ENCODE measurements at places on chromosomes 7 and 10.

DNA sequence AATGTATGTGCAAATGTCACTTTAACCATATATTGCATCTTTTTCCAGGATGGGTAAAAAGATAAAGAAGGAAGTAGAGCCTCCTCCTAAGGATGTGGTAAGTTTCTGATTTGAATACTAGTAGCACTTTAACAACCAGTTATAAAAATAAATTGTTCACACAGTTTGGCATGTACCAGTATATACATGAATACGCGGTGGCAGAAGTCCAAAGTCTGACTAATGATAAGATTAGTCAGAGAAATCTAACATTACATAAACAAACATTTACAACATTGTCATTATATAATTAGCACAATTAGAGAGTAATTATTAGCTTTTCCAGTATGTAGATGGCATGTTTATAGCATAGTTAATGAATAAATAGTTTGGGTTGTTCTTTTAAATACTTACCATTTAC is 4.1 kb downstream of the ARMC3 start:
- DNase-seq: no peak

- no peak for DNase-seq
Measured at GRCh38 chr10:78035933-78036583, 2.4 kb downstream of the RPS24 start.

DNA sequence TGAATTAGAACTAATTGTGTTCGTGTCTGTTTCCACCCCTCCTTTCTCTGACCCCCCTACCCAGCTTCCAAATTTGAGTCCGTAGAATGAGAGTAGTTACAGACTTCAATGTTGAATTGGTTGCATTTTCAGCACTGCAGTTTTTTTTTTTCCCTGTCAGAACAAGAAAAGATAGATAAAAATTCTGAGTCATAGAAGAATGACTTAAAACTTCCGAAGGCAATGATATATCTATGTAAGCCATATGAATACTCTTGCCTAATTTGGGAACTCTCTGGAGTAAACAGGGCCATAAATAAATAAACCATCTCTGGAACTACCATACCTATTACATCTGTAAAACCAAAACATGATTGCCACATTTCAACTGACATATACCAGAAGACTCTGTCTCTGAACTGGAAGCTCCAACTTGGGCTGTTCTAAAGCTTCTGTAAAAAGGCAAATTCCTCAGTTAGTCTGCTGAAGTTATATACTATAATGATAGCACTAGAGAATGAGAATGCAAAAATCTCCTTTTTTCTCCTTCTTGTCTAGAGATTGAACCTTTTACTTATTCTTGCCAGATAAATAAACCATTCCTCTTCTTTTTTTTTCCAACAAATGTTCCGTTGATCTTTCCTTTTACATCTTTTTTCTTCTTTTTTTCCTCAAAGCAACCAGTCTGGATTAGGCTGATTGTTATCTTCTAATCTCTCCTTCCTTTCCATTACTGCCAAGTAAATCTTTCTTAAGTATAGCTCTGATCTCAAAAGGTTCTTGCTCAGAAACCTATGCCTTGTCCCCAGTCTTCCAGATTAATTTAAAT is 23.5 kb downstream of the VCL start:
- DNase-seq: no peak

GRCh38 chr10:95840121-95840520 is 67.7 kb upstream of the CC2D2B start:
- no peak for DNase-seq

DNA sequence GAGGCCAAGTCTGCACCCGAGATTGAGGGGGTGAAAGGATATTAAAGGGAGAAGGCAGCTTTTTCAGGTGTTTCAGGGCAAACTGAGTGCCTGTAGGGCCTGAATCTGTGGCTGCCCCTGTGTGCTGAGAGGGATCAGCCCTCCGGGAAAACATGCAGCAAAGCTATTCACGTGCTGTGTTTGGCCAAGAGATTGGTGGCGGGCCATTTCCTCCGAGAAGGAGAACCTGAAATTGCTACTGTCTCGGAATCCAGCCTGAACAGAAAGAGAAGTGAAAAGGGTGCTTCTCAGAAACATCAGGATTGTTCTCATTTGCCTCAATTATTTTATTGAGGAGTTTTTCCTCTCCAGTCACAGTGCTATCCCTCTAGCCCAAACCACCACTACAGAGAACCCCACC is 16.0 kb downstream of the GIMAP5 start:
- no peak for DNase-seq
